ENCODE measurements at places on chromosomes 16 and 17. TPM values are rescaled to one million over a fixed set of nuclear protein-coding genes. Genes with fewer than 3 reads are reported as not detected.

C16orf86 gene
- total RNA-seq: 3.2 TPM

- no peak for DNase-seq
Measured at GRCh38 chr17:80961541-80962330, 29.9 kb upstream of the CHMP6 start.

HSF4 gene
- total RNA-seq: 1.1 TPM

GNAO1 gene
- not detected for total RNA-seq

KRT20 gene
- total RNA-seq: not detected

DNA sequence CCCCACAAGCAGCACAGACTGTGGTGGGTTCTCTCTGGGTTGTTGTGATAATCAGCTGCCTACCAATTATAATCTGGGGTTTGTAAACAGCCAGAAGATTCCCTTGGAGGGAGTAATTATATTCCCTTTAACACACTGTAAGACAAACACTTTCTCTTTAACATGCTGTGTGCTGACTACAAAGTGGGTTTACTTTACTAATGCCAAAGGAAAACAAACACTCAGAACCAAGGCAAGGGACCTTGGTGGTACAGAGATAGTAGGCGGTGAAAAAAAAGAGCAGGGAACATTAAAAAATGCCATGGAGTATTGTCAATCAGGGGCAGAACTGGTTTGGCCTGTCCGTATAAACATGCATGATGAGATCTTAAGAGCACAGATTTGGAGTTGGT, 3.0 kb upstream of the VAT1L start:
- DNase-seq: no peak

STX1B gene
- 0.26 TPM for total RNA-seq

DNA sequence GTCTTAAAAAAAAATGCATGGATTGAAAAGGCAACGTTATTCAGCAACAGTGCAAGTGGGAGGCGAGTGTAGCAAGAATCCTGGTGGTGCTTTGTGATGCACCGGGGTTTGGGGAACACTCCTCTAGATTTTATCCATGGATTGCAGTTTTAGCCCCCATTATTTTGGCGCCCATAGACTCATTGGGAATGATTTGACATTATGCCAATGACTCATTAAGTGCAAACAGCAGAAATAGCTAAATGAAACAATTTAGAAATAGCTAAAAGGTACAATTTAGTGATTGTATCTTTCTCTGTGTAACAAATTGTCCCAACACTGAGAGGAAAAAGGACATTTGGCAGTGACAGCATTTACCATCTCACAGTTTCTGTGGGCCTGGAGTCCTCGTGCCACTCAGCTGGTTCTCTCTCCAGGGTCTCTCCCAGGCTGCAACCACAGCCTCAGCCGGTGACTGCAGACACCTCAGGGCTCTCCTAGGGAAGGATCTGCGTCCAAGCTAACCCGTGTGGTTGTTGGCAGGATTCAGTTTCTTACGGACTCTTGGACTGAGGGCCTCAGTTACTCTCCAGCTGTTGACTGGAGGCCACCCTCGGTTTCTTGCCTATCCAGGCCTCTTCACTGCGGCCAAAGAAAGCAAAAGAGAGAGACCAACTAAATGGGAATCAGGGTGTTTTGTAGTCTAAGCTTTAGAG, 398.7 kb downstream of the SNX29 start:
- DNase-seq: no peak

KRT36 gene
- total RNA-seq: 0.38 TPM

- no peak for DNase-seq
Measured at GRCh38 chr17:2302778-2303203, 794 bp downstream of the SMG6 start.

- no peak for DNase-seq
Measured at GRCh38 chr17:14303343-14304221, 2.7 kb downstream of the HS3ST3B1 start.

KRTAP9-2 gene
- total RNA-seq: not detected

DNA sequence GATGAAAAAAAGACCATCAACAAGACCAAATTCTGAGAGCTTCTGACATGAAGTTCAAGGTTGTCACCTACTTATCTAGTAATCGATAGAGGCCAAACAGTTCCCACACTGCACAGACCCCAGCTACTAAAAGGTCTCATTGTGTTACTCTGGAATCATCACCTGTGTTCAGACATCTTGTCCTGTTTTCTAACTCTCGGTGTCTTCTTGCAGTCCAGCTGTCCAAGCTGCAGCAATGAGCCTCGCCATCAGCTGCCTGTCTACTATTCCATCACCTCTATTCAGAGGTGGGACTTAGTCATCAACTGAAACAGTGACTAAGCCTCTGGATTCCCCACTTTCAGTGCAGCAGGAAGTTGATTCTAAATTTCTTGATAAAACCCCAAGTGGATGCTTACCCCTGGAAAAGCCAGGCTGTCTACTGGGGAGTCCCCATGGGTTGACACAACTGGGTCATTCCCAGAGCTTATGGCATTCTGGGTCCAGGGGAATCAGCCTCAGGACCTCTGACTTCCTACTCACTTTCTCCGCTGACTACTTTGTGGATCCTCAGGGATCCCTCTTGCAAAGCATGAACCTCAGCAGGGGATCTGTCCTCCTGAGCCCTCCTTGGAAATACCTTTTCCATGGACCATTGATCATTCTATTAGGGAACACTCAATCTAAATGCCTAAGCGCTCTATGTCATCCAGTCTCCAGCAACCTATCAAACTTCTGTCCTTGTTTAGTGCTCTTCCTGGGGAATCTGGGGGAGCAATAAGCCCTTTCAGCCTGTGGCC, 46.5 kb downstream of the HNF1B start:
- no peak for DNase-seq

NSF gene
- 41.3 TPM for total RNA-seq

DNA sequence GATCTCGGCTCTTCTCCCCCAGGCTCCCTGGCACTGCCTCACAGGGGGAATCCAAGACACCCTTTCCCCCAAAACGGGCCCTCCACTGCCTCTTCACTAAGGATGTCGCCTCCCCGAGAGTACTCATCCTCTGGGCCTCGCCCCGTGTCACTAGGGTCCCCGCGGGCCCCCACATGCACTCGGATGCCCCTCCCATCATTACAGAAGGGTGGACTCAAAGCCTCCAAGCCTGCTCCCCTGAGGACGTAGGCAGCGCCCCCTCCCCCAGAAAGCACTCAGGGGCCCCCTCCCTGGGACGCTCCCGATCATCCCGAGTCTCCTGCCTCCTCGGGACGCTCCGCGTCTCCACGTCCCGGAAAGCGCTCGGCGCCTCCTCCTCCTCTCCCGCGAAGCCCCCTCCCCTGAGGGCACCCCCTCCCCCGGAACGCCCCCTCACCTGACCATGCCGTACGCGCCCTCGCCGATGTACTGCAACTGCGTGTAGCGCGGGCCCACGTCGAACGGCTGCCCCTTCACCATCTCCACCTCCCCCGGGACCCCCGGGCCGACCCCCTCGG, 338 bp downstream of the MAPK3 start:
- no peak for DNase-seq

Data from dermis microvascular lymphatic vessel endothelial cell (primary cell).